ENCODE measurements at places on chromosomes 6 and 20.

DNA sequence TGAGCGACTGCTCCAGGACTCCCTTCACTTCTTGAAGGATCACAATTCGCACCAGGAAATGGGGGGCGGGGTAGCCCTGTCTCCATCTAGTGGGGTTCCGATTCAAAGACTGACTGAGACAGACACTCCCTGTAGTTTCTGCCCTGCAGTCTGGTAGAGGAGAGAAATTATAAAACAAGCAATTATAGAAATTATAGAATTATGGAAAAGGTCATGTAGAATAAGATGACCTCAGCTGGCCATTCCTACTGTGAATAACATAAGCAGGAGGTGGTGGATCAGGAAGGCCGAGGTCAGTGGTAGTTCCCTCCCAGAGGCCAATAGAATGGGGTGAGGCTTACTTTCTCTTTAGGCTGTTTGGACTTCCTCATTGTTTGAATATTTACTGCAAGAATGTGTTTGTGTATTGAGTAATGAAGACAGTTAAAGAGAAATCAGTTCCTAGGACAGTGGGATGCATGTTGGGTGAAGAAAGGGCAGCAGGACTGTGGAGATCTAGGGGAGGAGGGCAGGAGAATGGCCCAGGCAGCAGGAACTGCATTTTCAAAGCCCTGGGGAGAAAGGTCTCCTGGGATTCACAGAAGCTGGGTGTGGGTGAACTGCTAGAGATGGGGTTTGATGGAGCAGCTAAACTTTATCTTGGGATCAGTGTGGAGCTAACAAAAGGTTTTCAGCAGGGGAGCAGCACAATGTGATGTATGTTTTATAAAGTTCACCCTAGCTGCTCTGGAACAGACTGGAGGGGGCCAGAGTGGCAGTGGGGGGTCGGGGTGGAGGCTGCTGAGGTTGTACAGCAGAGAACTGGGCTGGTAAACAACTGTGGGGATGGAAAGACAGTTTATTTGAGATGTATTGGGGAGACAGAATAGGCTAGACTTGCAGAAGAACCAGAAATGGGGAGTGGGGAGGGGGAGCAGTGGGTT, 2.1 kb downstream of the ZNF341 start:
- DNase-seq: no peak

DNA sequence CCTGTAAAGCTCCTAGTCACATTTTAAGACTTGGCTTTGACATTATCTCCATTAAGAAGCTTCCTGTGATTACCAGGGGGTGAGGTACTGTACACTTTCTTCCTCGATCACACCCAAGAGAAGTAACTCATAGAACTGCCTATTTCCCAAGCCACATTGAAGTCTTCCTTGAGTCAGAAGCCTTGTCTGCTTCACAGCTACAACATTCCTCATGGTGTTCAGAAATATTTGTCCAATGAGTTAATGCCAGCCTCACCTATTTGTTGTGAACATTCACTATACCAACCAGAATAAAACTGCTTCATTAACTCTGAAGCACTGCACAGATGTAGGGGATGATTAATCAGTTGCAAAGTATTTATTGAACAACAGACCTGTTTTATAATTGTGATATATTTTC, 622.3 kb downstream of the PTPRT start:
- no peak for DNase-seq

- DNase-seq: peak; percentile 80
Observed at GRCh38 chr6:21588481-21589351, 4.8 kb upstream of the SOX4 start.

- DNase-seq: no peak
Observed at GRCh38 chr6:56246881-56247653, at the start of gene COL21A1. TSS of gene COL21A1 (minus strand) at chr6:56247580. CDS start at chr6:56182618, 64,962 bp downstream.

DNA sequence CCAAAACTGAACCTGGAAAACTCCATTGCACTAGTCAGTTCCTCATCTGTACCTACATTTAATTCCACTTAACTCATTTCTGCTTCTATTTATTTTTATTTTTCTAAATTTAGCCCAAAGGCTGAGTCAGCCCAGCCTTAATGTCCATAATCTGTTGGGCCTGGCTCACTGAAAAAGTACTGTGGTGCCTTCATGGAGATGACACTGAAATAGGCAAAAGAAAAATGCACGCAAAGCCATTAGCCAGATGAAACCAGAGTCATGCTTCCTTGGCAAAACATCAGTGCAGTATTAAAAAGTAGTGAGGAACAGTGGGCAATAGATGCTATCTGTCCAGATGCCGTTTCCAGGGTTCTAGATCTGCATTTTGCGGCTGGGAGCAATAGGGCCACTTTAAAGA, 14.7 kb upstream of the PLCB4 start:
- DNase-seq: no peak

- no peak for DNase-seq
Observed at GRCh38 chr6:142262231-142262630, 39.6 kb upstream of the ADGRG6 start.

GRCh38 chr6:25026723-25027122, 91.0 kb upstream of the RIPOR2 start:
- no peak for DNase-seq

DNA sequence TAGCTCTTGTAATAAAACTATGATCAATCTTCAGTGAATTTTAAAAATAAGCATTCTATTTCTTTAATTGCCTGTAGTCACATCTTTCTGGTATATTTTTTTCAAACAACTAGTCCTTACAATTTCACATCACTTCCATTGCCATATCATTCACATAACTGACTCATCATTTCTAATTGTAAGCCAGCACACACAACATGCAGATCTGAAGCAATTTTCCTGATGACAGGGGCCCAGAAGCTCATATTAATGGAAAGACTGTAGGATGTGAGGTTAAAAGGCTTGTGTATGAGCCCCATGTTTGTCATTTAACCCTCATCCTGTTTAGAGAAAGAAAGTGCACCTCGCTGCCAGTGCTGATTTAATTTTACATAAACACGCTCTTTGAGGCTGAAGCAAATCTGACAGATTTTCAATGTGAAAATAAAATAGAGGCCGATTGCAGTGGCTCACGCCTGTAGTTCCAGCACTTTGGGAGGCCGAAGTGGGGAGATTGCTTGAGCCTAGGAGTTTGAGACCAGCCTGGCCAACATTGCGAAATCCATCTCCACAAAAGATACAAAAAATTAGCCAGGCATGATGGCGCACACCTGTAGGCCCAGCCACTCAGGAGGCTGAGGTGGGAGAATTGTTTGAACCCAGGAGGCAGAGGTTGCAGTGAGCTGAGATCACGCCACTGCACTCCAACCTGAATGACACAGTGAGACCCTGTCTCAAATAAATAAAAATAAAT, 40.1 kb upstream of the LTV1 start:
- no peak for DNase-seq

- no peak for DNase-seq
Observed at GRCh38 chr6:36442103-36442670, 467 bp downstream of the PXT1 start.

GRCh38 chr6:126204598-126204997, 135.3 kb upstream of the CENPW start:
- DNase-seq: no peak

- DNase-seq: no peak
Observed at GRCh38 chr20:14801591-14802325, 464.3 kb upstream of the FLRT3 start.

- no peak for DNase-seq
Observed at GRCh38 chr6:3610921-3611320, 140.6 kb downstream of the PXDC1 start.

DNA sequence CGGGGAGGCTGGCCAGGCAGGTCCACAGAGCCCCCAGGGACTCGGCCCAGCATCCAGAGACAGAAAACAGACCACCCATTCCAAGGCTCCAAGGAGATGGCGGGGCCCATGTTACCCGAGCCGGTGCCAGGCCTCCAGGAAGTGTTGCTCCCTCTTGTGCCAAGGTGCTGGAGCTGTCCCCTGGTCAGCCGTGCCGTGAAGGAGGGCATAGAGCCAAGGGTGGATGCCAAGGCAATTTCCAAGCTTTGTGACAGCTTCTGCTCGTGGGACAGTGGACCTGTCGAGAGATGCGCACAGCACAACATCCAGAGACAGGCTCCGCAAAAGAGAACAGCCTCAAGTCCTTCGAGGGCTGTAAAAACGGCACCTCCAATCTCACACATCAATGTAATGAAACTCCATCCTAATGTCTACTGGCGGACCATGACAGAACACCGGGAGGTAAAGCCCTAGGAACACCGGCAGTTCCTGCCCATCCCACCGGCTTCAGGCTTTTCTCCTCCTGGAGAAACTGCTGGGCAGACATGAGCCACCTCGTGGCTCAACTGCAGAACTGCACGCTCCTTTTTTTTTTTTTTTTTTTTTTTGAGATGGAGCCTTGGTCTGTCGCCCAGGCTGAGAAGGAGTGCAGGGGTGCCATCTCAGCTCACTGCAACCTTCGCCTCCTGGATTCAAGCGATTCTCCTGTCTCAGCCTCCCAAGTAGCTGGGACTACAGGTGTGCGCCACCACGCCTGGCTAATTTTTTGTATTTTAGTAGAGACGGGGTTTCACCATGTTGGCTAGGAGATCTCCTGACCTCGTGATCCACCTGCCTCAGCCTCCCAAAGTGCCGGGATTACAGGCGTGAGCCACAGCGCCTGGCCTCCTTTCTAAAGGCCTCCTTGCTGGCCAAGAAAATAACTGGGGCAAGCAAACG, 30.9 kb upstream of the AVP start:
- DNase-seq: peak; percentile 30

- no peak for DNase-seq
Observed at GRCh38 chr20:719816-720215, 44.2 kb upstream of the SCRT2 start.

DNA sequence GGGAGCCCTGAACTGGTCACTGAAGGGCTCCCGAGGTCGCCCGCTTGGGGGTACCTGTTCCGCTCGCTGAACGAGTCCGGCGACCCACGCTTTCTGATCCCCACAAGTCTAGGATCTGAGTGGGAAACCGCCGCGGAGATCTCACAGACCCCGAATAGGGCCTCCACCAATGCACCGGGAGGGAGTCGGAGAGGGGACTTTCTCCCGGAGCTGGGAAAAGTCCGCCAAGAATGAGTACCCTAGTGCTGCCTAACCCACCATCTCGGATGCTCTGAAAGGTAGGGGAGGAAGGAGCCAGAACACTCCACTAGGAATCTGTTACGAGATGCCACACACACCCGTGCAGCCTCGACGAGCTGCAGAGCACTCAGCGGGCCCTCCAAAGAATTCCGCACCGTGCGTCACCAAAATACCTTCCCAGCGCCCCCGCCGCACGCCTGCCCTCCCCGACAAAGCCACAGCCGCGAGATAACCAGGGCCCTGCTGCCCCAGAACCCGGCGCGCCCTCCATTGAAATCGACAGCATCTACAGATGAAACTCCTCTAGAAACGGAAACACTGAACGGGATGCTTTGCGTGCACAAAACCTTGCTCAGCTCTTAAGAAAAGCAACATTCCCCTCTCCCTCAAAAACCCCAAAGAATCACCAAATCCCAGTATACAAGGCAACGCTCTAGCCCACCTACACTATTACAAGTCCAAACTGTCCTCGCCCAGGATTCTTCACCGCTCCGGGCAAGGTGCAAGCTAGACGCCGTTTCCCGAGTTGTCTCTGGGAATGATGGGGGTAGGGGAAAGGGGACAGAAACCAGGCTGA, 686 bp downstream of the COL12A1 start:
- DNase-seq: no peak

- no peak for DNase-seq
Observed at GRCh38 chr6:139181236-139181635, 46.4 kb downstream of the HECA start.

GRCh38 chr6:14436592-14437132, 319.1 kb downstream of the CD83 start:
- DNase-seq: no peak

DNA sequence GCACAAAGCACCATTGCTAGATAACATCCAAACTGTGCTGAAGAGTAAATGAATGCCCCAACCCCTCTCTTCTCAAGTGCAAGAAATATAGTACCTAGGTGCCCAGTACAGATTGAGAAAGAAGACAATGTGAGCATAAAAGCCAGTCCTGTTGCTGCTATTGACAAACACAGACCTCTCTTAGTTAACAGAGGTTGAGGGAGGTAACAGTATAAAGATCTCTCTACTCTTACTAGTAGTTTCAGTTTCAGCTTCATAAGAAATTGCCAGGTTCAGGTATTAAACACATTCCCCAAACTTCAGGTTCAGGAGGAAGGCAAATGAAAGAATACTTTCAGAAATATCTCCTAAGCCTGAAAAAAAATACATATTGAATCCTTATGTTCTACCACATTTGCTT, 31.4 kb downstream of the TBC1D32 start:
- DNase-seq: no peak

- no peak for DNase-seq
Observed at GRCh38 chr6:16273256-16273655, 34.9 kb downstream of the GMPR start.

DNA sequence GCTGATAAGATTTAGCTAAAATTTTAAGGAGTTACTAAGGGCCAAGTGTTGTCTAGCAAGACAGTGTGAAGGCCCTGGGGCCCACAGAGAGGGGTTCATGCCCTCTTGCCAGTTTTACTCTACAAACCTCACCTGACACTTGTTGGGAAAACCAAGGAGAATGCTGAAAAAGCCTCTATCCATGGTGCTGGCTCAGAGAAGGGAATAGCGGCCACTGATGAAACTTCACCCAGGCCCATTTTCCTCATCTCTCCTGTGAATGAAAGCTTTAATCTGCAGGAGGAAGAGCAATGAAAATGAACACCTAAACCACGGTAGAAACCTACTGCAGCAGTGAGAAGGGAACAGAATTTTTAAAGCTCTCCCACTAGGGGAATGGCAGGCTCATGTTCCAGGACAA, 317.3 kb upstream of the CNR1 start:
- no peak for DNase-seq

- no peak for DNase-seq
Observed at GRCh38 chr6:17831135-17831534, 124.4 kb upstream of the NUP153 start.

DNA sequence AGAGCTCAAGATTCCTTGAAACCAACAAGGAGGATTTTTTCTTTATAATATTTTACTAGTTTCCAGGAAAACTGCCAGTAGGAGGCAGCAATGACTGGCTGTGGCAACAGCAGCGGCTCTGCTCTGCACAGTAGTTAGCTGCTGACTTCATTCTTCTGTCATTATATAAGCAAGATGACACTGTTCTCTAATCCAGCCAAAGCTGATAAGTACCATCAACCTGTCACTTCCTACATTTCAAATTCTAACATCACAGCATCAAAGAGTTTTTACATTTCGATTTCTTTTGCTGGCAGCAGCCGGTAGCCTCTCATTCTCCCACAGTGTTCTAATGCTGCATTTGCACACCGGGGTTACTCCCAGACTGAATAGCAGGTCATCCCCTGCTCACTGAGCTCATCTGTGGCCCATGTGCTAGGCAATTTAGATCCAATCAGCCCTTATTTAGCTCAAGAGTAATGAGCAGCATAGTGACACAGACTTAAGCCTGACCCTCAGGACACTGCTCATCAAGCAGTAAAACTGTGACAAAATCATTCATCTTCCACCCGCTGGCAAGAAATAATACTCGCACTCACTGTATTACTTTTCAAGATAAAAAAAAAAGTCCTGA, 67.8 kb downstream of the MMS22L start:
- peak; percentile 6 for DNase-seq

- no peak for DNase-seq
Observed at GRCh38 chr6:2883673-2884072, 19.4 kb downstream of the SERPINB9 start.
